M059J (cell line): ENCODE measurements at places on chromosomes 7 and 10. TPM values are rescaled to one million over a fixed set of nuclear protein-coding genes. Genes with fewer than 3 reads are reported as not detected.

Gene EPO
- total RNA-seq, result not detected in 2 replicates

Gene MYL10
- total RNA-seq, result not detected in 2 replicates

Gene ASB10
- total RNA-seq, result not detected in 2 replicates

Gene MSMB
- not detected in 2 replicates for total RNA-seq

Gene SH2B2
- 0.44 and 5.1 TPM in 2 replicates for total RNA-seq

Gene PNLIP
- not detected in 2 replicates for total RNA-seq

- DNase-seq, result no peak
Observed at GRCh38 chr10:119703903-119704508, 21.8 kb upstream of the INPP5F start.

DNA sequence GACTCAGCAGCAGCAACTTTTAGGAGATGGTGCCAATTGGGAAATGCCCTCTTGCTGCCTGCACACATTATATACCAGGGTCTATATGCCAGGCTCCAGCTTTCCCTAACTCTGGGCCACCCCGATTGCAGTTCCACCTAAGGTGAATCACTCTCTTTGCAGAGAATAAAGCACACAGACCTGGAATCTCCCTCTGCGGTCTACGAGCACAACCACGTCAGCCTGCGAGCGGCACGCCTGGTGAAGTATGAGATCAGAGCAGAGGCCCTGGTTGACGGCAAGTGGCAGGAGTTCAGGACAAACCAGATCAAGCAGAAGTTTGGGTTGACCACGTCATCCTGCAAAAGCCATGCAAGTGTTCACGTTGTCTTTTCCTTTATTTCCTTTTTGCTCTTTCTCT is 38.2 kb upstream of the PLEKHA1 start:
- no peak for DNase-seq

GRCh38 chr10:26556748-26557640 is 118.9 kb downstream of the APBB1IP start:
- peak; percentile 55 for DNase-seq

- no peak for DNase-seq
Observed at GRCh38 chr10:123645016-123645415, 21.1 kb upstream of the GPR26 start.

- DNase-seq, result no peak
Observed at GRCh38 chr10:4343091-4343490, 482.9 kb upstream of the AKR1E2 start.

- DNase-seq, result no peak
Observed at GRCh38 chr10:57897611-57898010, 370.1 kb downstream of the IPMK start.

DNA sequence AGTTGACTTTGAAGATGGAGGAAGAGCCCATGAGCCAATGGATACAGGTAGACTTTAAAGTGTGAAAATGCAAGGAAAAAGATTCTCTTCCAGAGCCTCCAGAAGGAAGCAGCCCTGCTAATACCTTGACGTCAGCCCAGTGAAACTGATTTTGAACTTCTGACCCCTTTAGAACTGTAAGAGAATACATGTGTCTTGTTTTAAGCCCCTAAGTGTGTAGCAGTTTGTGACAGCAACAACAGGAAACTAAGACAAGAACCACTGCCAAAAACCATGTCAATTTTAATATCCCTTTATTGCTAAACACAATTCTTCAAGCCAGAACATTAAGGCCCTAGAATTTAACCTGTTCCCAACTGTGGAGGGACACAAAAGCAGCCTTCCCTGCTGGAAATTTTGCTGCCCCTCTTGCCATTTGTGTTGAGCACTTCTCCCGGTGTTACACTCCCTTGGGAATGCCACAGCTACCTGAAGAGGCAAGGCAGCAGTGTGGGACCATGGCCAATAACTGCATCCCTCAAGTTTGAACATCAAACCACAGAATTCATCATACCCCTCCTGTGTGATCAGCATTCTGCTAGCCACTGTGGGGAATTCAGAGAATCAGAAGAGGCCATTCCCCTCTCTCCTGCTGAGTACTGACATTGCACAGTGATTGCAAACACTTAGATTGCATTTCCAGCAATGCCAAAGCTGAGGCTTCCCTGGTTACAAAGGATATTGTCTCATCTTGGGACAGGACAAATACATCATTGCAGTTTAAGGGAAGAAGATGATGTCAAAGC is 12.3 kb upstream of the CCDC172 start:
- DNase-seq, result no peak

- DNase-seq, result peak; percentile 91
Observed at GRCh38 chr7:151744656-151745638, 132.0 kb downstream of the PRKAG2 start.

GRCh38 chr10:84114088-84114667 is 25.1 kb upstream of the GHITM start:
- no peak for DNase-seq
